ENCODE measurements at places on chromosomes 6 and 20.

- DNase-seq = no peak
Measured at GRCh38 chr20:15154070-15154469, 816.7 kb upstream of the FLRT3 start.

DNA sequence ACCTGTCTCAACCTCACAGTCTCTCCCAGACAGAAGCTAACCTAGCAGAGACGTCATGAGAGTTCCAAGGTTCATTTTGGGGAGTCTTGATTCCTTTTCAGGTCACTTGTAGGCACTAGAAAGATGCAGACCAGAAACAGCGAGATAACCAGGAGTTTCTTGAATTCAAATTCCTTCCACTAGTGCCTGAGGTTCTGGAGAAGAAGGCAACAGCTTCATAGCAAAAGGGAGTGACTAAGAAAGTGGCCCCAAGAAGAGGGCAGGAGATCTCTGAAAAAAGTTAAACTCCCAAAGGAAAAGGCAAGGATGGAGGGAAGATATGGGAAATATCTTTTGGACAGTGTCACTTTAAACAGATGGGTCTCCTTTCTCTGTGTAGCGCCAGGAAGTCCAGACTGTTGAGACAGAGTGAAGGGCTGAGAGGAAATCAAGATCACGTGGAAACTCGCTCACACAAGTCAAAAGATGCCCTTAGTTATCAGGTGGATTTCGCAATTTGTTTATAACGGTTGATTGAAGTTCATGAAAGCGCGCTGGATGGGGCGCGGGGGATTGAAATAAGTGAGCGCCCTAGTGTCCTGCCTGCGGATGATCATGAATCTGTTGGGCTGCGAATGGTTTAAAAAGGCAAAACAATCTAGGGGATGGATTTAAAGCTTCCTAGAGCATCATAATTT, 4.8 kb upstream of the PRSS16 start:
- peak; percentile 24 for DNase-seq

DNA sequence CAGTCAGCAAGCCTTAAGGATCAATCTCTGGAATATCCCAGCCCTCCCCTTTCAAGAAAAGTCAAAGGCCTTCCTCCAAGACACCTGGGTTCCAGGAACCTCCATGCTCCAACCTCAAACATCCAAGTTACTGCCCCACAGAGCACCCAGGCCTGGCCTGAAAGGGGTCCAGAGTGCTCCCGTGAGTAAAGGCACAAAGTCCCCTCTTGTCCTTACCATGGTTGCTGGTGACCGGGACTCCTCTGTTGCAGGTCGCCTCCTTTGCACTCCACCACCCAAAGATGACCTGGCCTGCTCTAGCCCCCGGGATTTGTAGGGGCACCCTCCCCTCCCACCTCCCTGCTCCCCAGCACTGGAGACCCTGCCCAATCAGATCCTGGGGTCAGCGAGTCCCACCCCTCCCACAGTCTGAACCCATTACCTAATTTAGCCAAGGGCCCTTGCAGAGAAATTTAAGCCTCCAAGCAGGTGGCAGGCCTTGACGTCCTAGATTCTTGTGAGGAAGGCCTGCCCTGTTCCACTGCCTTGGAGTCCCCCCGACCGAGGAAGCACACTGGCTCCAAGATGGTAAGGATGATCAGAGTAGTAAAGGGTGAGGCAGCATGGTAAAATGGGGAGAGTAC, at the start of gene TNNC2:
Gene TNNC2, minus strand, starts transcription at position 283 of the 623 bp plus-strand sequence. Its CDS starts 64 bp downstream, at position 219.
- no peak for DNase-seq

GRCh38 chr6:151024597-151024996, 159.1 kb downstream of the MTHFD1L start:
- no peak for DNase-seq

DNA sequence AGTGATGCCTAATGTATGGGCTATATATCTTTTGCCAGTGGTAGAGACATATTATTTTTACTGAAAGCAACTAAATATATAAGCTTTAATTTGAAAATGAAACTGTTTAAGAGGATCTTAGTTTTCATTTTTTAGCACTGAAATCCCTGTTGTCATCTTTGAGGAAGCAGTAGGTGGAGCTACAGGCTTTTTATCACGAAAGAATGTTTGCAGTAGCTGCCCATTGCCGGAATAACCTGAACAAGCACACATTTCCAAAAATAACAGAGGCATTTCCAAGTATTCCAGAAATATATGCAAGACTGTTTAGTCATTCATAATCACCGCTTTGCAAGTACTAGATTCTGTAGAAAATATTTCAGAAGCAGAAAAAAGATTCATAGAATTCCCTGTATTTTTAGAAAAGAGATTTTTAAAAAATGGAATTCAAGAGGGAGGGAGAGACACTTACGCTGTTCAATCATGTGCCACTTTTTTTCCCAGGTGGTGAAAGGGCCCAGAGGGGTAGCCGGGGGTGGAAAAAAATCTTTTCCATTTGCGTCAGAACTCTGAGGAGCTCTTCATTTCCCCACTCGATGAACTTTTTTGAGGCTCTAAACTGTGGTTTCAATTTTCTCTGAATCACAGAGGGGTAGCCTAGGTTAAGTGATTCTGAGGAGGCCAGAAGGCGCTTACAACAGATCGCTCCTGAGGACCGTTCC, 142.5 kb upstream of the FERMT1 start:
- DNase-seq = peak; percentile 90

DNA sequence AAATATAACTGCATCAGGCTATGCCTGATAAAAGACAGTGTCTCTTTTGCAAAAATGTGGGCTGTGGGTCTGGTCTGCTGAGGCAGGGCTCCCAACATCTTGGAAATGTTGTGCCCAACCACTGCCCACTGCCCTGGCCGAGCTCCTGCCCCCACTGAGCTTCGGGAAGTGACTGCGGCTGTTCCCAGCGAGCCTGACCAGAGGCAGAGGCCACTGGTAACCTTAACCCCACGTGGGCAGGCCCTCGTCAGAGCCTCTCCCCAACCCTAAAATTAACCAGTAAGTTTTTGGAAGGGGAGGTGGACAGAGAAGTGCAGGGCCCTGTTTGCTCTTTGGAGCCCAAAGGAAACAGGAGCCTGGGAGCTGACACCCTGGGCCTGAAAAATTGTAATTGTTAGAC, 225.9 kb downstream of the MAFB start:
- DNase-seq = no peak

DNA sequence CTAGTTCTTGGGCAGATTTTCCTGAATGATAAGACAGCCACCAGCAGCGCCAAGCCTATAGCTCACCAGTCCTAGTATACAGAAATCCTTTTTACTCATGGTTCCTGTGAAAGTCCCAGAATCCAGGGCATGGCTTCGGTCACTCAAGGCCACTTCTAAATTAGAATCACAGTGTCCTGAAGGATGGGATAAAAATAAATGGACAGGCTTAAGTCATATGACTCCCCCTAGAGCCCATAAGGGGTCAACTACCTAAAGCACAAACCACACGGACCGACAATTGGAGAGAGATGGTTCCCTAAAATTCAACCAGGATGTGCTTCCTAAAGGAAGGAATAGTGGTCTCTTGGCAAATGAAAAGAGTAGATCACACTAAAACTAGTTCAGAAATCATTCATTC, 404.1 kb upstream of the PLCB4 start:
- DNase-seq = no peak

DNA sequence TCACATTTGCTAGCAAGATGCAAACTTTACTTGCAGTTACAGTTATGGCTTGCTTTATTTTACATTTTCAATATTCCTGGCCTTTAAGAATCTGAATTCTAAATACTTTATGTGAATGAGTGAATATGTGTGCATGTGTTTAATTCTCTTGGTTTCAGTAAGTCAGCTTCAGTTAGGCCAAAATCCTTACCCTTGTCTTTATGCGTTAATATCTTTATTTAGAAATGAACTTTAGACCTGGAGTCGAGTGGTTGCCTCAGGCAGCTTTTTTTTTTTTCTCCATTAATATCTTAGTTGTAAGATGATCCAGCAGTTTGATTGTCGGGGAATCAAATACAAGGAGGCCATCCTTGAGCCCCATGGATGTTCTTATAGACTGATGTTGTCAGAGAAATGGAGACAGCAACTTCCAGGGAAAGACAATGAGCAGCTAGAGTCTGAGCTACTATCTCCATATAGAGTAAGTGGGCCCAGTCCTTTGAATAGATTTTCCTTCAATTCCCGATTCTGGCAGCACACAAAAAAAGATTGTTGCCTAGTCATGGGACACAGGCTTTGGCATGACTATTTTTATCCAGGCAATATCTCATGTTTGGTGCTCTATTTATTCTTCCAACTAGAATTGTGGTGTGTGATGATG, 398.0 kb downstream of the DHX35 start:
- no peak for DNase-seq

DNA sequence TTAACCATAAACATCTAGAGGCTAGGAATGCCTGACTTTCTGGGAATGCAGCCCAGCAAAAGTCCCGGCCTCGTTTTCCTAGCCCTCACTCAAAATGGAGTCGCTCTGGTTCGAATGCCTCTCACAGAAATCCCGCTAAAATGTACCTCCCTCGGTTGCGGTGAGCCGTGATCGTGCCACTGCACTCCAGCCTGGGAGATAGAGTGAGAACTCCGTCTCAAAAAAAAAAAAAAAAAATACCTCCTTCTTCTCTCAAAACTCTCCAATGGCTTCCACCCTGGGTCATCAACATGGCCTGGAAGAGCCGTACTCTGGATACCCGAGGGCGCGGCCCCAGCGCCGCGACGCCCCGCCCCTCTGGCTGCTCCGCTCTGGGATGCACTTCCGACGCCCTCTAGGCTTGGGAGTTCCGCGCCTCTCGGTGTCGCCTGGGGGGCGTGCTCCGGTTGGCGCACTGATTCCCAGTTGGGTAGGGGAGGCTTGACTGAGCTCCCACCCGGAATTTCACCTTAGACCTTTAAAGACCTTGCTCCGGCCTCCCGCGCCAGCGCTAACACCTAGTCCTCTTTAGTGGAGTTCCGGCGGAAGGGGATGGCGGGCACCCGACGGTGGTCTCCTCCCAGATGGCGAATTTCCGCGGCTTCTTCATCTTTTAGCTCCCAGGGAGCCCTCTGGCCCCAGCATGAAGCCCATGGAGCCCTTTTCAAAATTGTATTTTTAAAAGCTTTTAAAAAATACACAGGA, 12.3 kb downstream of the HMGN4 start:
- DNase-seq = peak; percentile 66

DNA sequence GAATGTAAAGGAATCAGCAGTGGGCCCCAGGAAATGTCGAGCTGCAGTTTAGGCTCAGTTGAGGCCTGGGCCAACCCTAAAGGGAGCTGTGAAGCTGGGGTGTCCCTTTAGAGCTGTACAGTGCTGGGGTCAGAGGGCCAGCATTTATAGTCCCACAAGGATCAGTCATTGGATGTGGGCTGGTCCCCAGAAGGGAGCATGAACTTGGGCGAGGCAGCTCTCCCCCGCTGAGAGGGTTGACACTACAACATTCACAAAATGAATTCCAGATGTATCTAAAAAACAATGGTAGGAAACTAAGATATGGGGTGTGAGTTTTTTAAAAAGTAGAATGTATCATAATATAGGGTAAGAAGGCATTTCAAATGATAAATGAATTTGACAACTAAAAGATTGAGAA, 29.7 kb upstream of the TMX4 start:
- DNase-seq = no peak

GRCh38 chr6:41588111-41588510, 41.9 kb downstream of the FOXP4 start:
- no peak for DNase-seq

GRCh38 chr20:10660661-10661060, 13.1 kb downstream of the JAG1 start:
- DNase-seq = no peak

DNA sequence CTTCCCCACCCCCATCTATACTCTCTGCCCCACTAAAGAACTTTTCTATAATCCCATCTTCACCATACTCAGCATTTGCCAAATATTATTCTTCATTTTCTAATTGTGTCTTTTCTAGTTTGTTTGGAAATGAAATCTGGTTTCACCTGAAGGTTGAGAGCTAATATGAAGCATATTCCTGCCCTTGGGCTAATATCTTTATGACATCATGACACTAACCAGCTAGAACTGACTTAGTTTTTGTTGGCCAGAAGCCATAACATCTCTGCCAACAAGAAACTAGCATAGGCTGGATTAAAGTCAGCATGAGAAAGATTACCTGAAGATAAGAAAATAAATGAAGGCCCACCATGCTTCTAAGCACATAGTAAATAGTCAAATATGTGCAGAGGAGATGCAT, 16.7 kb downstream of the UNC5CL start:
- no peak for DNase-seq

DNA sequence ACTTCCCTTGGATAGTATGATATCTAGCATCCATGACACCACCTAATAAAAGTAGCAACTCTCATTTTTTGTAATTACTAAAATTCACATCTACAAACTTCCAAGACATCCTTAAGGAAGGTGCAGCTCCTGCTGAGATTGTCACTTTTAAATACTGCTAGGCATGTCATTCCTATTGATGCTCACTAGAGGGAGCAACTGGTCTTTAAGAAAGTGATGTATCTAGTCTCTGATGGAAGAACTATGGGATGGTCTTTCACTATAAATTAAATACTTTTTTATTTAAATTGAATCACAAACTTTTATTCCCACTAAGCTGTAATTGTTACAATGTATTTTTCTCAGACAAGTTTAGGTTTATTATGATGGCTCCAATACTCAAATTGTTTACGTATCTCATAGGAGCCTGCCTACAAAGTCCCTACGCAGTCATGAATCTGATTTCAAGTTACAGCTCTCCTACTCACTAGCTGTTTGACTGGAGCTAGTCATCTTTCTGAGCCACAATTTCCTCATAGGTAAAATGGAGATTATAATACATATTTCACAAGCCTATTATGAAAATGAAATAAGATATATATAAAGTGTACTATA, 8.1 kb upstream of the TSPYL1 start:
- DNase-seq = peak; percentile 28

DNA sequence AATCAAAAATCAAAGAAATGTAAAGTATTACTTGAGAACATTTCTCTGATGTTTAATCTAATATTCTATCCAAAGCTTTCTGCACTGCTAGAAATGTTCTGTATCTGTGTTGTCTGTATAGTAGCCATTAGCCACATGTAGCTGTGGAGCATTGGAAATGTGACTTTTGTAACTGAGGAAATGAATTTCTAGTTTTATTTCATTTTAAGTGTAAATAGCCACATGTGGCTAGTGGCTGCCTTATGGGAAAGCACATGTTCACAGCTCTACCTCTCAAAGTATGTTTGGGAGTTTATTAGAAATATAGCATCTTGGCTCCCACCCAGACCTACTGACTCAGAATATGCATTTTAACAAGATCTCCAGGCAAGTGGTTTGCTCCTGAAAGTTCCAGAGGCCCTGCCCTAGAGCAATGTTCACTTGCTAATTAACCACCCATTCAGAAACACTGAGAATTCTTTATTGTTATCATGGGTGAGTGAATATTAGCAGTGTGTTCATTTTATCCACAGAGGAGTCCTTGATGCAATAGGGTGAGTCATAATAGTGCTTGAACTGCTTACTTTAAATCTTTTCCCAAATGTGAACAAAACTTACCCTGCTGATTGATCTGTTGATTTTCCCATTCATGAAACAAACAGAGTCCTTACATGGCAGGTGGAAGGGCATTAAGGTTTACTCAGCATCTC, 282.7 kb downstream of the PLCB1 start:
- DNase-seq = peak; percentile 90
